ENCODE measurements at places on chromosomes 4 and X.

DNA sequence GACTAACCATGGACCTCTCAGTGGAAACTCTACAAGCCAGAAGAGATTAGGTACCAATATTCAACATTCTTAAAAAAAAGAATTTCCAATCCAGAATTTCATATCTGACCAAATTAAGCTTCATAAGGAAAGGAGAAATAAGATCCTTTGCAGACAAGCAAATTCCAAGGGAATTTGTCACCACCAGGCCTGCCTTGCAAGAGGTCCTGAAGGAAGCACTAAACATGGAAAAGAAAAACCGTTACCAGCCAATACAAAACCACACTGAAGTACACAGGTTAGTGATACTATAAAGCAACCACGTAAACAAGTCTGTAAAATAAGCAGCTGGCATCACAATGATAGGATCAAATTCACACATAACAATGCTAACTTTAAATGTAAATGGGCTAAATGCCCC, 156.6 kb downstream of the FAM13A start:
- no peak for DNase-seq

DNA sequence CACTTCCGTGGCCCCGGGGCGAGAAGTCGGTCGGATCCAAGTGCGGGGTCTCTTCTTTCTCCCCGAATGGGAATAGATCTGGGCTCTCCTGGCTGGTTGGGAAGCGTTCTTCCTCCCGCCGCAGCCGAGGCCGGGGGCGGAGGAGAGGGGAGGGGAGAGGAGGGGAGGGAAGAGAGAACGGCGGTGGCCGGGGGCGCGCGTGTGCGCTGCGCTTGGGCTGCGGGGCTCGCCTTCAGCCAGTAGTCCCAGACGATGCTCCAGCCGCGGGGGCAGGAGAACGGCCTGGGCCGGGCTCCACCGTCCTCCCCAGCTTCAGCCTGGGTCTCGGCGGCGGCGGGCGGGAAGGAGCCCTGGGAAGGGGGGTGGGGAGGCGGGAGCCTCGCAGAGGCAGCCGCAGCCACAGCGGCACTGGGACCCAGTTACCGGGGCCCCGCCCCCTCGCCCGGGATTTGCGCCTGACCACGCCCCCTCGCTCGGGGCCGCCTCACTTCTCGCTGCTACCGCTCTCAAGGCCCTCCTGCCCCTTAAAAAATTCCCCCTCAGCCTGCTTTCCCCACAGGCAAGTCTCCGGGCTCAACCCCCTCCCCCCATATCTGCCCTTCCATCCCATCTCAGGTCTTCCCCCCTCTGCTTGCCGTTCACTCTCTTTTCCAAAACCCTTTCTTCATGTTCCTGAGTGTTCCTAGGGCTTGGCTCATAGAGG, at the start of gene FGD1:
TSS of gene FGD1 (minus strand) at position 421 of the 703 bp plus-strand sequence. CDS start 802 bp downstream, outside the sequence.
- DNase-seq = peak; percentile 77

DNA sequence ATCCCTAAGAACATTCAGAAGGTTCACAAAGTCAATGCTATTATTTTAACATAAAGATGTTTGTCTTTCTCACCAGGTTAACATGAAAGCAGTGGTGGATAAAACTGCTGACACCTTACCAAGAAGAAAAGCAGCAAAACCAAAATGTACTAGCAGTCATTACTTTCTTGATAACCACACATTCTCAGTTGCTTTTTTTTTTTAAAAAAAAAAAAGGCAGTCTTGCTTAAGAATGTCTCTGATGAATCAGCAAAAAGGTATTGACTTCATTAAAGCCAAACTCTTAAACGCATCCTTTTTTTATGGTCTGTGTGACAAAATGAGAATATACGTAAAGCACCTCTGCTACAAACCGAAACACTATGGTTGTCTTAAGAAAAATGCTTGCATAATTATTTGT, 31.9 kb downstream of the CDKL2 start:
- no peak for DNase-seq

DNA sequence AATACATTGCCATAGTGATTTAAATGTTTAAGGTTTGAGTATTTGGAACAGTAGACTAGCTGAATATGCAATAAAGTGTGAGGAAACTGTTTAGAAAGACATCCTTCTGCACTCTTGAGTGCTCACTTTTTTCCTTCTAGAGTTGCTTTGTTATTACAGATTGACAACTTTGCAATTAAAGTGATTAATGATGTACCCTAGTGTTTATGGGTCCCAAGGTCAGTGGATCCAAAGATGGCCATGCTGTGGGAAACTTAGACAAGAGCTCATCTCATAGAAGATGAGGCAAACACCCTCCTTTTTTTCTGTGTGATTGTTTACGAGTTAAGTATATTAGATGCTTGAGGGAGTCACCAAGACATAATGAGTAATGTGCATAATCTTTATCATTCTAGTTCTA, 118.8 kb downstream of the PDLIM5 start:
- no peak for DNase-seq

- no peak for DNase-seq
Measured at GRCh38 chr4:173647902-173648301, 117.9 kb upstream of the HAND2 start.

- no peak for DNase-seq
Measured at GRCh38 chrX:118225711-118226428, 109.3 kb upstream of the KLHL13 start.

DNA sequence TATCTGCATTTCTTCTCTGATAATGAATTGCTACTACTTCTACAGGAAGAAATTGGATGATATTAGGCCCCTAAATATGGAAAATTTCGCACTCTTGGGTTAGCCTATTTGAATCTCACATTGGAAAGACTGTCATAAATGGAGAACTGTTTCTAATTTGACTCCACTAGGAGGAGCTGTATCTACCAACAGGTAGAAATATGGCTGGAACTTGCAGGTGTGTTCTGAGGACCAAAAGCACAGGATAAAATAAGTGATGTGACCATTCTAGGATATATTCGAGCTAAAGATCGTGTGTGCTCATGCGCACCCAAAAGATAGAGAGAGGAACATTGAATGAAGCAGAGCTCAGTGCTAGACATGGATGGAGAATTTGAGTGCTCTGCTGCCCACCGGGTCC, 4.8 kb upstream of the NKAP start:
- no peak for DNase-seq

DNA sequence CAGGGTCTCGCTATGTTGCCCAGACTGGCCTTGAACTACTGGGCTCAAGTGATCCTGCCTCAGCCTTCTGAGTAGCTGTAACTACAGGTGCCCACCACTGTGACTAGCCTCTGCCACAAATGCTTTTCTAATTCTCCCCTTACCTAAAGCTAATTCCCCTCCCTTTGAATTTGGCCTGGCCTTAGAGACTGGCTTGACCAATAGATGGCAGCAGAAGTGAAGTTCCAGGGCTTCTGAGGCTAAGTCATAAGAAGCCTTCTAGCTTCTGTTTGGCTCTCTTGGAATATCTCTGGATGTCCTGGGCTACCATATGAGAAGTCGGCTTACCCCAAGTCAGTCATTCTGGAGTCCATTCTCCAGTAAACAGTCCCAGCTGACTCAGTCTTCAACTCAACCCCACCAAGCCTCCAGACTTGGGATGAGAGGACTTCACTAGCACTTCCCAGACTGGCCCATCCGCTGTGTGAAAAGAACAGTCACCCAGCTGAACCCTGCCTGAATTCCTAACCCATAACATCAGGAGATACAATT, 61.0 kb downstream of the HPRT1 start:
- DNase-seq = peak; percentile 35

DNA sequence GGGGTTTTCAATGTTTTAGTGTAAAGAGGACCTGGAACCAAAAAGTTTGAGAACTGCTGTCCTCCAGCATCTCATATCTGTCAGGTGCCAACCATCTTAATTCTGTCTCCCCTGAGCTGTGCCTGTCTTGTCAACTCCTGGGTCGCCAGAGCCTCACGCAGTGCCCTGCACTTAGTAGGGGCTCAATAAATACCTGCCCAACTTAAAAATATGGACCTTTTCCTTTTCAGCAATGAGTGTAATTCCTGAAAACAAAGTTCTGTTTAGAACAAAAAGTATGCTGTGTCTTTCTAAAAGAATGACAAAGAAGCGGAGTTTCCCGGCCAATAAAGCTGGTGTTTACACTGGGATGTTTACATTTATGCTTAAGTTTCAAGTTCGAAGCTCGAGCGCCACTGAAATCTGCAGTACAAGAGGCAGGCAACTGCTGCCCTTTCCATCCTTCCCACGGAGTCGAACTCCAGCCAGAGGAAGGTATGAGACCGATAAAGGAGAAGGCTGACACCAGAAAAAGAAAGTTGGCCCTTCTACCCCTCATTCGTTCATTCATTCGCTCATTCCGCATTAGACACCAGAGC, 1.1 kb upstream of the HTATSF1 start:
- DNase-seq = no peak

GRCh38 chrX:13717700-13718472, 16.5 kb downstream of the TRAPPC2 start:
- DNase-seq = no peak

All from WTC11 (cell line).